ENCODE measurements at places on chromosomes 2 and 18.
A peak's percentile ranks its signal among the peaks of the same experiment; 100 is the strongest.

GRCh38 chr2:235812185-235812665 is 318.4 kb downstream of the AGAP1 start:
- DNase-seq: no peak

DNA sequence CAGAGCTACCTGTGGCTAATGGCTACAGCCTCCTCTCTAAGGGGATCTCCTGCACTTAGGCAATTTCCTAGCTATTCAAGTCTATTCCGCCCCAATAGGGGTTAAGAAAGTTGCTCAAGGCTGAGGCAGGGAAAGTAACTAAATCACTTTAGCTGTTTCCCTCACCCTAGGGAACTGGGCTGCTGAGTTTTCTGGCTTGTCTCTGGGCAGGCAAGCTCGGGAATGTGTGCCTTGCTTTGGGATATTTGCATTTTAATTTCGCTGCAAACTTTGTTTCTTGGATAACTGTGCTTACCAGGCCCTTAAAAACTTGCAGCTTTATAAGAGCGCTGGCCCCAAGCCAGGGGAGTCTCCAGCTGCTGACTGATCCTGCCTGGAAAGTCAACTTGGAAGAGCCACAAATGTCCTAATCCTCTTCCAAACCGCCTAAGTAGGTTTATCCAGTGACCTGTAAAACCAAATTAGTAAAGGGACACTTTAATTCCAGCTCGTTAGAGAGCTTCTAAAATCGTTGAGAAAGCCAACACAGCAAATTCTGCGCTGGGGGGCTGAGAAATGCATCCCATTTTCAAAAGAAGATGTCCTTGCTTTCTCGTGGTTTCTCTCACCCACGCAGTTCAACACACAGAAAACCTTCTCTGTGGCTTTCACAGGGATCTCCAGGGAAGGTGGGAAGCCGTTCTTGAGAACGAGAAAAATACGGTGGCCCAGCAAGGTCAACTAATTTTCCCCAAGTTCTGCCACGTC is 59.5 kb upstream of the SP3 start:
- peak; percentile 88 for DNase-seq

DNA sequence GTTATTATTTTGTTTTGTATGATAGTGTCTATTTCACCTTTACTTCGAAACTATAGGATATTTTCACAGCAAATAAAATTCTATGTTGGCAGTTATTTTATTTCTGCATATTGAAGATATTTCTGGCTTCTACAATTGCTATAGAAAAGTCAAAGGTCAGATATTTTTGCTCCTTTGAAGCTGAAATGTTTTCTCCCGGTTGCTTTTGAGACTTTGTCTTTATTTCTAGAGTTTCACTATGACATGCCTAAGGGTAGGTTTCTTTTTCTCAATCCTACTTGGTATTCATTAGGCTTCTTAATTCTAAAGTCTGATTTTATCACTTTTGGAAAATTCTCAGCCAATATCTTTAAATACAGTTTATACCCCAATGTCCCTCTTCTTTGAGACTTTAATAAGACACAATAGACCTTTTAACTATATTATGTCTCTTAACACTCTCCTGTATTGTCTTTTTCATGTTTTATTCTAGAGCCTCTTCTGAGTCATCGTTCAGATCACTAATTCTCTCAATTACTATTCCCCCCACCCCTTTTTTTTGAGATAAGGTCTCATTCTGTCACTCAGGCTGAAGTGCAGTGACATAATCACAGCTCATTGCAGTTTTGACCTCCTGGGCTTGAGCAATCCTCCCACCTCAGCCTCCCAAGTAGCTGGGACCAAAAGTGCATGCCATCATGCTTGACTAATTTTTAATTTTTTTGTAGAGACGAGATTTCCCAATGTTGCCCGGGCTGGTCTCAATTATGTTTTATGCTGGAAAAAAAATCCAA is 50.5 kb downstream of the USP37 start:
- DNase-seq: no peak

- DNase-seq: no peak
Measured at GRCh38 chr18:70554854-70555445, 266.1 kb downstream of the SOCS6 start.

GRCh38 chr2:215392687-215393270 is 43.1 kb downstream of the FN1 start:
- DNase-seq: no peak

DNA sequence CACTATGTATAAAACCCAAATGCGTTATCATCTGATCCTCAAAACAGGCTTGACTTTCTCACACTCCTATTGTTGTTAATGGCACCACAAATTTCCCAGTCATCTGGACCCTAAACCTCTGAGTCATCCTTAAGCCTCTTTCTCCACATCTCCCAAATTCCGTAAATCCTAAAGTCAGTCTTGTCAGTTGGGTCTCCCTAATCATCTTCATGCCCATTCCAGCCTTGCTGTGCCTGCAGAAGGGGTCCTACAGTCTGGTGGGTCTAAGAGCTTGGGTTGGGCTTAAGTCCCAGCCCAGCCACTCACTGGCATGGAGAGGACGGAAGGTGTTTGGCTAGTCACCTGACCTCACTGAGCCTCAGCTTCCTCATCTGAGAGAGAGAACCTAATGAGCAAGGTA is 265.1 kb upstream of the SIX3 start:
- no peak for DNase-seq

- DNase-seq: no peak
Measured at GRCh38 chr18:71707985-71708500, 836.1 kb downstream of the CBLN2 start.

DNA sequence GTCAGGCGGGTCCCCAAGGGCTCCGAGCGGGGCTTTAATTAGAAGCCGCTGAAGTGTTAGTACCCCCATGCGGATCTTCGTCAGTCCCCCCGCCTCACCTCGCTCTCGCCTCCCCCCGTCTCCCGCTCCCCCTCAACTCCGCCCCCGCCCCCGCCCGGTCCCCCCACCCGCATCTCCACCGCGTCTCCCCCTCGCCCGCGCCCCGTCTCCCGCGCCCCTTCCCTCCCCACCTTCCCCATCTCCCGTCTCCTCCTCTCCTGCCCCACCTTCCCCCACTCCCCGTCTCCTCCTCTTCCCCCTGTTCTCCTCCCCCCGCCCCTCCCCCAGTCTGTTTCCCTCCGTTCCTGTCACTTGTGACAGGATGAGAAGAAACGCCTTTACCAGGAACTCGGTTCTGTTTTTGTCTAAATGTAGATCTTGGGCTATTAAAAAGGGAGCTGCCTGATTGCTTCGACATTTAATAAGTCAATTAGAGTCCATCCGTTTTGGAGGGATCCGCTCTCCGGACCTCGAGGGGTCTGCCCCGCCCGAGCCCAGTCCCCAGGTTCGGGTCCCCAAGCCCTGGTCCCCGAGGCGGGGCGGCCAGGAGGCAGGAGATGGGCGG is 969 bp upstream of the ALKAL2 start:
- no peak for DNase-seq

DNA sequence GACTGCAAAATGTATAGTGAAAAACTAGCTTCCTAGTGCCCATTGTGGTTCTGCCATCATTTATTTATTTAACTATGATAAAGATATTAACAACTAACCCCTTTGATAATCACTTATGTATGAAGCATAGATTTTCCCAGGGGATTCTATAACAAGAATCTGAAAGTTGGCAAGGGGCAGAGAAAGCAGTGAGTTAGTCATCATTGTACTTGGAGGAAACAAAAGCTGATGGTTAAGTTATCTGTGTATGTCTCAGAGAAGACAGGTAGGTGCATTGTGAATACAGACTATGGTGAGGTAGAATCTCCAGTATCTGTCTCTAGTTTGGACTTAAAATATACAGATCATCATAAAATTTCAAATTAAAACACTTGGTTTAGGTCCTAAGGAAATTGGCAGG is 2159.1 kb upstream of the CELF4 start:
- no peak for DNase-seq

DNA sequence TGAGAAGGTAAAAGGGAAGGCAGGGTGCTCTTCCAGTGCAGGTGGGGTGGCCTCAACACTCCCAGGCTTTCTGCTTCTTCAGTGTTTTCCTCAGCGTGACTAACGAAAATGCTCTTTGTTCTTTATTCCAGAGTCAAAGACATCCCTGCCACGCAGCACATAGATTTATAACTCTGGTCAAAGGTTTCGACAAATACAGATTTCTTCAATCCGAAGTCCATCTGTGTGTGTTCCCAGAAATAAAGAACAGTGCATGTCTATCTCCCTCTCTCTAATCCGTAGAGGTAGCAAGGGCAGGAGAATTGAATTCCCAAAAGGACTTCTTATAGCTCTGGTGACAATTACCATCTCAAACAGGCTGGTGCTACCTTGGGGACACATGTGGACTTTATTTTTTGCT is 26.4 kb upstream of the TDRD15 start:
- no peak for DNase-seq

- DNase-seq: no peak
Measured at GRCh38 chr2:207135801-207136457, 29.8 kb downstream of the KLF7 start.

- DNase-seq: no peak
Measured at GRCh38 chr18:25875551-25876240, 214.7 kb downstream of the SS18 start.

DNA sequence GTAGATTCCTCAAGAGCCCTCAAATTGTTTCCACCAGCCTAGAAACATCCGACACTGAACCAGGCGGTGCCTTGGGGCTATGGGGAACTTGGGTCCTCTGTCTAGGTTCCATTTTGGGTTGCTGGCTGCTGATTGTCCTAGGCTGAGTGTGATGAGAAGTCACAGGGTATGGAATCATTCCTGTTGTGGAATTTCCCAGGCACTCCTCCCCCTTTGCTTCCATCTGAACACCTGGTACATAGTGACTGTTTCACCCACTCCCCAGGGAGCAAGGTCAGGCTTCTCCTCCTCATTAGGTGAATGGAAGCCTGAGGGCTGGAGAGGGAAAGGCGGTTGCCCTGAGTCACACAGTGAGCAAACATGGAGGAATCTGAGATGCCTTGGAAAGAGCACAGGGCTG is 4.5 kb downstream of the KIF3C start:
- DNase-seq: no peak

DNA sequence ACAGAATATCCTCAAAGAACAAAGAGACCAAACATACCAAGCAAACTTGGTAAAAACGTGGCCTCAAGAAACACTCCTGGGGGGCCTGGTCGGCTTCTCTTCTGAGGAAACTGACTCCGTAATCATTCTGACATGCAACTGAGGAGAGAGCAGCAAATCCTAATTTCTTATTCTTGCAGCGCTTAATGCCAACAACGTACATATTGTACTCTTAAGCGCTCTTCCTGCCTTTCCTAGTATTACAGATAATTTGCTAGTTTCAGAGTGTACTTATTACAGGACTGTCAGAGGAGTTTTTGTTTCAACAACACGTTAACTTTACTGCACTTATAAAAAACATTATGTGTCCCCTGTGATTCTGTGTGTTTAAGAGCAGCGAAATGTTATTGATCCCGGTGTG is 64.9 kb downstream of the ZNF521 start:
- DNase-seq: no peak

DNA sequence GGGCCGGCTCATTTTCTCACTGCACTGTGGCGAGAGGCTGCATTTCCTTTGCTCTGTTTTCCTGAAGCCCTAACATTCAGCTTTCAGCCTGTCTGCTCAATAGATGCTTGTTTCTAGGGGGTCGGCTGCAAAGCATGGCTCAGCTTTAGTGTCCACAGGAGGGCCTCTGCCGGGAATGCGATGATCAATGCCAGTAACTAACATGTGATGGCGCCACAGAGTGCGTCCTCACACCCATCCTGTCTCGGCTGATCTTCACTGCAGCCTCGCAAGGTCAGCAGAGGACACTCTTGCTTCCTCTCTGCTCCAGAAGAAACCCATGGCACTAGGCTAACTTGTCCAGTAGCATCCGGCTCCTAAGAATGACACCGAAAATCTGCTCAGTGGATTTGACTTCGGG is 156.4 kb upstream of the PXDN start:
- DNase-seq: no peak

GRCh38 chr18:33781429-33781828 is 203.4 kb downstream of the ASXL3 start:
- DNase-seq: no peak

- DNase-seq: no peak
Measured at GRCh38 chr2:216017365-216017764, 4.0 kb upstream of the MREG start.

DNA sequence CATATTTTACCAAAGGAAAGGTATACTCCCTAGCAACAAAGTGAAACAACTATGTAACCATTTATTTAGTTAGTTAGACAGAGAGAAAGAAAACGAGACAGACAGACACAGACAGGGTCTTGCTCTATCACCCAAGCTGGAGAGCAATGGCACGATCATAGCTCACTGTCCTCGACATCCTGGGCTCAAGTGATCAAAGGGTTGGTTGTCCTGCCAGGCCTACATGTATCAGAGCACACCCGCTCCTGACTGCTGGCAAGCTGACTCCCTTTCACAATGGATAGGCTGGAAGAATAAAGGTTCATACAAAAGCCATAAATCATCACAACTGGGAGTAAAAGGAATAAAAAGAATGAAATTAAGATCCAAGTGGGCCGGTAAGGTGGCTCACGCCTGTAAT is 53.5 kb downstream of the ATL2 start:
- no peak for DNase-seq

DNA sequence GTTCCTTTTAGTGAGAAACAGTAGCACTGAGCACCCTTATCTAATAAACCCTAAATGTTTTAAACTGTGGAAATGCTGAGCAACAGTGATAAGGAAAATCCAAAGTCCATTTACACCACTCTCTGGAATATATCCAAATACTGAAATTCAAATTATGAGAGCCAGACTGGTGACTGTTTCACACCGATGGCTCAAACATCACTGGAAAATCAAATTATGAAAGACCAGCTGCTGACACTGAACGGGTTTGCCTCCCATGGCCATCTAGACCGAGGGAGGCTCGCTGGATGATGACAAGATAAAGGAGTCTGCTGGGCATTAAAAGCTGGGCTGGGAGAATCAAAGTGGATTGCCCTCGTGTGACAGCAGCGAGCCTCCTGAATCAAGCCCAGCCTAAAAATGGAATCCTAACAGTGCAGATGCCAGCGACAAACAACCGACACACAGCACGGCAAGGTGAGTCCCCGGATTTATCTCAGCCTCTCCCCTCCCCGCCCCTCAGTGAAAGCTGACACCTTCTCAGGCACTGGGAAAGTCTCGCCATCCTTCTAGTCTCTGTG is 30.3 kb downstream of the SERPINE2 start:
- DNase-seq: no peak

GRCh38 chr18:72935744-72936143 is 68.0 kb upstream of the NETO1 start:
- DNase-seq: no peak

DNA sequence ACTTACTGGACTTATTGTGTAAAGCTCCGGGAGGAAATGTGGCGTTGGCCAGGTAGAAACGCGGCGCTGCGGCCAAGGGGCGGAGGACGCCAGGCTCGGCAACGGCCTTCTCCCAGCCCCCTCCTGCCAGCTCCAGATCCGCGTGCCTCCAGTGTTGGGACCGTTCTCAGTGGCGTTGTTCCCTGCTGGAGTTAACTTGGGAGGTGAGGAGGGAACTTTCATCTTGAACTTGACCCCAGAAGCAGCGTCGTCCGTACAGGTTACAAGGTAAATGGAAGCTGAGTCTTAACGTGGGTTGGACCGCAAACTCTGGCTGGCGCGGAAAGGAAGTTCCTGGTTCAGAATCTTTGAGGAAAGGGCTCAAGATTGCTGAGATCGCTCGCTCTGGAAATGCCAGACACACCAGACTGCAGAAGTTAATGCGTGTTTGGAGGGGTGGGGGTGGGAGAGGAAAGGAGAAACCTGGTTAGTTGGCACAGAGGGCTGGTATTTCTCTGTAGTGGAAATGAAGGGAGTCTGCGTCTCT is 1.3 kb downstream of the TANC1 start:
- DNase-seq: no peak

- DNase-seq: no peak
Measured at GRCh38 chr2:220296174-220296573, 668.7 kb downstream of the SLC4A3 start.

- no peak for DNase-seq
Measured at GRCh38 chr18:49031511-49032188, 80.9 kb upstream of the SMAD7 start.

GRCh38 chr18:61637319-61637718 is 255.5 kb downstream of the RNF152 start:
- DNase-seq: no peak
